ENCODE measurements at places on chromosomes 6 and 20. TPM values are rescaled to one million over a fixed set of nuclear protein-coding genes. Genes with fewer than 3 reads are reported as not detected.
A peak's percentile ranks its signal among the peaks of the same experiment; 100 is the strongest.

DNA sequence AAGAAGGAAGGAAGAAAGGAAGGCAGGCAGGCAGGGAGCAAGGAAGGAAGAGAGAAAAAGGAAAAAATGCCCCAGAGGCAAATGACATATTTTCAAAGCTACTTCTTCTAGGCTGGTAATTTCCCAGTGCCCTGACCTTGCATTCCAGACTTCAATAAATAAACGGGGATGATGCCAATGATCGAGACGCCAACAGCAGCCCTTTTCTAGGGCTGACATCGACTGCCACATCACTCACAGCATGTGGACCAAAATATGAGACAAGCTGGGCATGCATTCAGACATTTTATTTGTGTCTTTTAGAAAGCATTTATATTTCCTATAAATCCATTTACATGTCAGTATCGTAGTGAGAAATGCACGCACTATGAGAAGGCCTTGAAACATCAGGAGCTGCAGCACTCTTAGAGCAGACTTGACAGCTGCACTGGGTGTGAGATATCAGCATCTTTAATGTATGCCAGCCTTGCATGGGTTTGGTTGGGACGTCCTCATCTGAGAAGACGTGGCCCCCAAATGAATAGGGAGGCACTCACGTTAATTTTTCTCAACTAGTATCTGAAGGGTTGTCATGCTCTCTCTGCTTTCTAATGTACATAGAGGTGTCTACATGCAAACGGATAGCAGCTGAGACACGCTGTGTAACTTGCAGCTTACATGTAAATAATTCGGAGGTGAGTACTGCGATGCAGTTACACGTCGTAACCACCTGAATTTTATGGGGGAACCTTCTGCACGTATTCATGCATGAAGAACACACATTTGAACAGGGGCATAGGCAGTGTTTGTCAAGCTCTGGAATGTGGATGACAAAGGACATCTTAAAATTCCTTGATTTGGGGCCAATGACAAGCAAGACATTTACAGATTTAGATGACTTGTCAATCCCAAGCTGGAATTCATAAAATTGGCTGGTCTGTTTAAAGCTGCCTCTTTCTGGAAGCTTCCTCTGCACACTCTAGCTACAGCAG lies 149.1 kb upstream of the AGPAT4 start:
- DNase-seq, result no peak

GRCh38 chr20:62132421-62132820 lies 10.1 kb downstream of the LSM14B start:
- no peak for DNase-seq

- no peak for DNase-seq
Observed at GRCh38 chr6:166752097-166752496, 125.0 kb upstream of the RPS6KA2 start.

GRCh38 chr20:15220009-15220656 lies 882.7 kb upstream of the FLRT3 start:
- no peak for DNase-seq

DNA sequence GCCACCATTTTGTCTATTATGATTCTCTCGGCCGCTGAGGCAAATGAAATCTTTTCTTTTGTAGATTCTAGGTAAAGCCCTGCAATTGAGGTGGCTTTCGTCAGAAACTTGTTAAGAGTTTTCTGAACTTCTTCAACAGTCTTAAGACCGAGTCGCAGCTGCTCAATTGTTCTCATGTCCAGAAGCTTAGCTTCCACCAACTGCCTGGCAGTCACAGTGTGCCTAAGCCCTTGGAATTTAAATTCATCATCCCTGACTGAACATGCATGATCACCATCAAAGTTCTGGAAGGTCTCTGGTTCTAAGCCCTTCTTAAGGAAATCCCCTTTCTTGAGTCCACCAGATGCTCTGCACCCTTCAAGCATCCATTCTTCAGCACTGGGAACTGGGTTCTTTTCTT lies 25.7 kb downstream of the DST start:
- DNase-seq, result no peak

GRCh38 chr6:135115834-135116233 lies 61.2 kb upstream of the HBS1L start:
- DNase-seq, result no peak

DNA sequence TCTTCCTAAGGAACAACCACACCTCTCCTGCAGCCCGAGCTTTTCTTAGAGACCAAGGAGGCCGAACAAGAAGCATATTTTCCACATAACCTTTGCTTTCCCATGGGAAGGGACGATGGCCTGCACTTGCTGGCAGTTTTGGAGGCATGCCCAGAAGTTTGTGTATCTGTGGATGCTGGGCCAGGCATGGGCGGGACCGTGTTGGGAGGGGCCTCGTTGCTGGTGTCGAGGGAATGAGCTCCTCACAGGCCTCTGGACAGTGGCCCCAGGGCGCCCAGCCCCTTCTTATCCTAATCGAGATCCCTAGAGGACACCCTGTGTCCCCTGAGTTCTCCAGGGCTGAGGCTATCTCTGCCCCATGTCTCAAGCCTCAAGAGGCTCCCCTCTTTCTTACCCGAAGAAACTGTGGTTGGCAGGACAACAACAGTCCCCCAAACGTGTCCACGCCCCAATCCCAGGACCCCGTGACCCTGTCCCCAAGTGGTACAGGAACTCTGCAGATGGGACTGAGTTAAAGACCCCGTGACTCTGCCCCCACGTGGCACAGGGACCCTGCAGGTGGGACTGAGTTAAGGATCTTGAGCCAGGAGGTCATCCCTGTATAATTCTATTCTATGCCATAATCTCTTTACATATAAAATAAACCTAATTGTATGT lies 99.5 kb upstream of the BHLHE23 start:
- peak; percentile 57 for DNase-seq

Gene MICB
- total RNA-seq, result 0.36 TPM

Gene TAGAP
- total RNA-seq, result 2.4 TPM

Gene CYP39A1
- 8.5 TPM for total RNA-seq

Gene ADGRG6
- total RNA-seq, result 25.6 TPM

Gene BPI
- 0.27 TPM for total RNA-seq

Measured in cerebellum (tissue), 4 donors.